ENCODE measurements at places on chromosomes 3 and 15.

- peak; percentile 67 for DNase-seq
These were observed 19.7 kb downstream of the ITGA11 start for GRCh38 chr15:68412218-68412617.

- no peak for DNase-seq
These were observed 157.2 kb upstream of the IL12A start for GRCh38 chr3:159831466-159831865.

GRCh38 chr3:151838574-151839312 is 24.8 kb downstream of the AADAC start:
- no peak for DNase-seq

DNA sequence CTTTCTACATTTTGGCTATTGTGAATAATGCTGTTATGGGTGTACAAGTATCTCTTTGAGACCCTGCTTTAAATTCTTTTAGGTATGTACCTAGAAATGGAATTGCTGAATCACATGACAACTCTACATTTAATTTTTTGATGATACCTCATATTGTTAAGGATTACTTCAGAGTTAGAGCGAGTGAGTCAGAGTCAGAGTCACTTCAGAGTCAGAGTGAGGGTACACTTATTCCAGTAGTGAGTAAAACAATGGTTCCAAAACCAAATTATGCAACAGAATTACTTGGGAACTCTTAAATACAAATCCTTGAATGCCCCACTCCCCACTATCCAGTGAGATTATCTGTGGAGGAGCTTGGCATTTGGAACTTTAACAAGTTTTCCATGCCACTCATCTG is 50.3 kb upstream of the SNRK start:
- no peak for DNase-seq

GRCh38 chr15:77907824-77908751 is 169.4 kb downstream of the TBC1D2B start:
- no peak for DNase-seq

DNA sequence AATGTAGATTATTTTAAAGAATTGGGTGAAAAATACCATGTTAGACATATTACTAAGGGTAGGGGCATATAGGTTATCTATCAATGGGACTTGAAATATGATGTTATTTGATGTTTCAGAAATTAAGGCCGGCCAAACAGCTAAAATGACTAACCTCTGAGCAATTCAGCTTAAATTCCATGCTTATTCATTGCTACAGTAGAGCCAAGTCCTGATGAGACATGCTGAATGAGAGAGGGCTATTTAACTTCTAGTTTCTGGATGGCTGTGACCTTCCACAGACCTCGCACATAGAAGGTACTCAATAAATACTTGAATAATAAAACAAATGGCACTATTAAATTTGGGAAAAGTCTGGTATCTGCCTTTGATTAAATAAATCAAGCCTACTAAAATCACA is 175.6 kb upstream of the WNT5A start:
- DNase-seq = no peak

DNA sequence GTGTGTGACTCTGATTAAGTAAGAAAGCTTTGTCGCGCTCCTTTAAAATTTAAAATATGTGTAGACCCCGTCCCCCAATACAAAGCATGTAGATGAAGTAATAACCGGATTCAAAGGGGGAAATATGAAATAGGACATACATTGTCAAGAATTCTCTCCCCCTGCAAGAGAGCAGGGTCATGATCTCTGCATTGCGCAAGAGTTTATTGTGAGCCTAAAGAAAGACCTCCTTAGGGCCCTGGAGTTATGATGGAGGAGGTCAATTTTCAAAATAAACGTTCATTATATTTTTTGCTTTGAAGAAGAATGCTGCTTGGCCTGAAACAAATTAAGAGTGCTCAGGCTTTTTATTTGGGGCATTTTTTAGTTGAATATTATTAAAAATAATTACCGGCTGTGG is 235.0 kb downstream of the SHOX2 start:
- no peak for DNase-seq

DNA sequence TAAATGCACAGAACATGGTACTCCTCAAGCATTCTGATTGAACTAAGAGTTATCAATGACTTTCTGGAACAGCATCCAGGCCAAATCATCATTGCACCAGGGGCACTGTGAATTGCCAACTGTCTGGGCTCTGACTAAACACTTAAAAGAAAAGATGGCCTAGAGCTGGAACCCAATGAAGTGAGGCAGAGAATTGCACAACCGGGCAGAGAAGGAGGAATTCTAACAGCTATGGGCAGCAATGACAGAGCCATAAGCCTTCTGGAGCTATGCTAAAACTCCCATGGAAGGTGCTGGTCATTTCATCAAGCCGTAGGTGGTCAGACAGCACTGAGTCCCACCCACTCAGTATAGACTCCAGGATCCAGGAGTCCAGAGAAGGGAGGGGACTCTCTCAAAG is 48.1 kb upstream of the OXTR start:
- DNase-seq = no peak

DNA sequence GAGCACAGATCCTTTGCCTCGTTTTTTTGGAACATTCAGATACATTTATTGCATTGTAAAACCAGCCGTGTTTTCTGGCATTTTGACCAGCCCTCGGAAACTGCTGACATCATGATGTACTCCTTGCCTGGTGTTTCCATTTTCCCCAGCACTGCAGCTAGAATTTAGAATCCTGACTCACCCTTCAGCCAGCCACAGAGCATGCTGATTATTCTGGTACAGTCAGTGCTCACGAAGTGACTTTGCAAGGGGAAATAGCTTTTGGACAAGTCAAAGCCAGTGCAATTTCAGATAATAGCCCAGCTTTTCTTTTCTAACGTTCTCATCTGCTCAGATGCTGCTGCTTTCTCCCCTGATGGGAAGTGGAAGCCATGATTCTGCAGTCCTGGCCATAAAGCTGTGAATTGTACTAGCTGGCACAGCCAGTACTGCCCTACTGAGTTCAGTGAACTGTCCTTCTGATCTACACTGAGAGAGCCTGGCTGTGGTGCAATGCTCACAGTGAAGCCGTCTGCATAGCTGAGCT is 12.1 kb upstream of the CNBP start:
- peak; percentile 79 for DNase-seq

GRCh38 chr3:30135190-30135589 is 471.2 kb upstream of the TGFBR2 start:
- DNase-seq = no peak

- DNase-seq = no peak
These were observed 284.8 kb upstream of the CFAP20DC start for GRCh38 chr3:59334585-59334984.

DNA sequence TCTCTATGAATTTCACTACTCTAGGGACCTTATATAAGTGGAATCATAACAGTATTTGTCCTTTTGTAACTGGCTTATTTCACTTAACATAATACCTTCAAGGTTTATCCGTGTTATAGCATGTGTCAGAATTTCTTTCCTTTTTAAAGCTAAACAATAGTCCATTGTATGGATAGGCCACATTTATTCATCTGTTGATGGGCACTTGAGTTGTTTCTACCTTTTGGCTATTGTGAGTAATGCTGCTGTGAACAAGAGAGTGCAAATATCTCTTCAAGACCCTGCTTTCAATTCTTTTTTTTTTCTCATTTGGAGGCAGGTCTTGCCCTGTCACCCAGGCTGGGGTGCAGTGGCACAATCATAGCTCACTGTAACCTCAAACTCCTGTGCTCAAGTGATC is 56.5 kb downstream of the CHCHD6 start:
- DNase-seq = no peak

- DNase-seq = no peak
These were observed 117.1 kb downstream of the MTHFS start for GRCh38 chr15:79779746-79780145.

- DNase-seq = no peak
These were observed 37.3 kb downstream of the THSD4 start for GRCh38 chr15:71152542-71152941.

- no peak for DNase-seq
These were observed 30.3 kb upstream of the SEMA3F start for GRCh38 chr3:50124800-50125178.

GRCh38 chr3:23669541-23670255 is 136.1 kb upstream of the UBE2E1 start:
- DNase-seq = no peak

- no peak for DNase-seq
These were observed 10.6 kb downstream of the CHCHD4 start for GRCh38 chr3:14113965-14114635.

DNA sequence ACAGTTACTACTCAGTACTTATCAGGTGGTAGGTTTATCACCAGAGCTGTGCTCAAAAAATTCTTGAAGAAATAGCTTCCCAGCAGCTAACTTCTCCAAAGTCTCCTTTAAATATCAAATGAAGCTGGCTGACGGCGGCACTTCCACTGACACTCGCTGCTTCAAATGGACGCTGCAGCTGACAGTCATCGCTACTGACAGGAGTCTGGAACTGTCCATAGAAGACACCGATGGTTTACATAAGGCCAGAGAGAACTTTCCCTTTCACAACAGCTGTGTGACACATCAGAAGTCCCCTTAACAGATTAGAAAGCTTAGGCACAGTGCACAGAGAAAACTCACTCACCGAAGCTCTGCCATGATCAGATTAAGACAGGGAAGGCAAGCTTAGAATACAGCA is 270.2 kb downstream of the SHOX2 start:
- no peak for DNase-seq

- no peak for DNase-seq
These were observed 103.7 kb downstream of the AQP9 start for GRCh38 chr15:58241872-58242271.

DNA sequence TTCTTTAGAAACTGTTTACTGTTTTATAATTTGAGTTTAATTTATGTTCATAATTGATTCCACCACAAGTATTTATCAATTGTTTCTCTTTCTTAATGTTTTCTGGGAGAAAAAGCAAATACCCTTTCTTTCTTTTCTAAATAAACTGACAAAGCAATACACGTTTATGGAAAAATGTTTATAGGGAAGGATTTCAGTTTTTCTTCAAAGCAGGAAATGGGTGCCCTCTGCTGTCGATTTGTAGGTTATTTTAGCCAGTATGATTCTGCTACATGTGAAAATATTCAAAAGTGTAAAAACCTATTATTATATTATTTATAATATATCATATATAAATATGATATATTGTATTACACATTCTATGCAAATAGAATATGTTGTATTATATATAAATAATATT is 921.0 kb upstream of the ROBO1 start:
- no peak for DNase-seq

- DNase-seq = no peak
These were observed 60.7 kb downstream of the CACNA1D start for GRCh38 chr3:53555068-53555588.

Data from cardiac septum (tissue), 1 donor.